Activated CD4-positive, alpha-beta memory T cell treated with anti-CD3 and anti-CD28 coated beads for 36 hours (primary cell): ENCODE measurements at places on chromosomes 4 and X. TPM values are rescaled to one million over a fixed set of nuclear protein-coding genes. Genes with fewer than 3 reads are reported as not detected.

DNA sequence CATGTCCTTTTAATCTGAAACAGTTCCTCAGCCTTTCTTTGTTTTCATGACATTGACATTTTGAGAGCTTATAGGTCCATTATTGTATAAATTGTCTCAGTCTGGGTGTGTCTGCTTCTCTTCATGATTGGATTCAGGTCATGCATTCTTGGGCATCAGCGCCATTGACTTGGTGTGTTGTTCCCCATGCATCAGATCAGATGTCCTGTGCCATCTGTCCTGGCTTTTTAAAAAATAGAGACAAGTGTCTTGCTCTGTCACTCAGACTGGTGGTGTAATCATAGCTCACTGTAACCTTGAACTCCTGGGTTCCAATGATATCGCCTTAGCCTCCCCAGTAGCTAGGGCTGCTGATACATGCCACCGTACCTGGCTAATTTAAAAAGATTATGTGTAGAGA is 55.7 kb downstream of the TBC1D14 start:
- H3K27me3 ChIP-seq = no peaks in the 10 kb centered on the region
- peaks cover 10% of the 10 kb centered on the region for H3K36me3 ChIP-seq
- no peak overlapping the region for H3K27ac ChIP-seq
- no peak overlapping the region for H3K4me3 ChIP-seq
- H3K4me1 ChIP-seq = peaks cover 40% of the 10 kb centered on the region

DNA sequence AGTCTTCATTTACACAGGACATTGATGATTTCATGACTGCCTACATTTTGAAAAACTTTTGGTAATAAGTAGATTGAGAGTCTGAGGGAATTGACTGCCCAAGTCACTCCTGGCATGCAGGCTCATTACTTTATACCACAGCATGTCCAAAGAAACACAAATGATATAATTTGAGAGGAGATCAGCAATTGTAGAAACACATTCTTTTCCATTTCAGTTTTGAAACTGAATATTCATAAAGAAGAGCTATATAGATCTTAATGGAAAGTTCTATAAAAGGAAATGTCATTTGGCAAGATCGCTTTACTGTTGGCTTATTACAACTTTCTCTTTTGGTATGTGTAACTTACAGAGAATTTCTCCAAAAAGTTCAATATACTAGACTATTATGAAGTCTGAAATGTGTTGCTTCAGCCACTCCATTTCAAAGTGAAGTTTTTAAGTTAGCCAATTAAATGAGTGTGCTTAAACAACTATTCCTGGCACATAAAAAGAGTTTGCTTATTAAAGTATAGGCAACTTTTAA is 158.0 kb downstream of the ARAP2 start:
- no peak for DNase-seq
- H3K4me3 ChIP-seq = no peak overlapping the region
- no peaks in the 10 kb centered on the region for H3K27me3 ChIP-seq
- H3K36me3 ChIP-seq = peaks cover 12% of the 10 kb centered on the region
- H3K4me1 ChIP-seq = peaks cover 15% of the 10 kb centered on the region

- no peak for DNase-seq
- peaks cover 4% of the 10 kb centered on the region for H3K36me3 ChIP-seq
- H3K4me1 ChIP-seq = no peaks in the 10 kb centered on the region
- no peak overlapping the region for H3K27ac ChIP-seq
- no peak overlapping the region for H3K4me3 ChIP-seq
- H3K27me3 ChIP-seq = no peaks in the 10 kb centered on the region
Observed at GRCh38 chrX:150753357-150753756, 60.2 kb downstream of the MTMR1 start.

DNA sequence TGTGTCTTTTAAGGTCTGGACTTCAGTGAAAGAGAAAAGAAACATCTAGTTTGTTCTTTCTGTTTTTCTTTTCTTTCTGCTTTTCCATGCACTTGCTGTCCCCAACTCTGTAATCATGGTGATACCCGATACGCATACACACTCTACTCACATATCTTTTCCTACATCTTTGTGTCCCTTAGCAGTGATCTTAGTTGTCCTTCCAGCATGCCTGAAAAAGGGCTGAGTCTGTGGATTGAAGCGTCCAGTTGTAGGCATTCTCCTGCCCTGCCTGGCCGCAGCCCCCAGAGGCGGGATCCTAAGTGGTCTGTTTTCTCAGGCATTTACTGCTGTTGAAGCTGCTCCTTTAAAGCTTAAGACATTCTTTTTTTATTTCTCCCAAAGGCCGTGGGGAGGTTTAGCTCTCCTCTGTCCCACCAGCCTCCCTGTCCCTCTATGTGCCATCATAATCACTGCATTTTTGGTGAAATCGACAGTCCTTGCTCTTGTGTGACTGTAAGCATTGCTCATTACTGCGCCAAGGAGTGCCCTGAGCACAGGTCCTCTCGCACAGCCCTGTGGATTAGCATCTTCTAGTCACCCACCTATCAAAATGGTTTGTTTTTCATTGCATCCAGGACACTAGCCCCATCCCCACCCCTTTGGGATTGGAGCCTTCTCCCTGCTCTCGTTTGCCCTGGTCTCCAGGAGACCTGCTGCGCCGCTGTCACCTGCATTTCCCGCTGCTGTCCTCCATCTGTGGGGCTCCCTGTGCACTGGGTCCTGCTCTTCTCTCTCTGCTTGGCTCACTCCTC is 4.4 kb downstream of the RGS12 start:
- peaks cover 18% of the 10 kb centered on the region for H3K4me1 ChIP-seq
- DNase-seq = no peak
- H3K27me3 ChIP-seq = peaks cover 2% of the 10 kb centered on the region
- no peaks in the 10 kb centered on the region for H3K36me3 ChIP-seq
- no peak overlapping the region for H3K27ac ChIP-seq
- H3K4me3 ChIP-seq = no peak overlapping the region

Gene NSG1
- 11.4 TPM for total RNA-seq

- H3K36me3 ChIP-seq = no peaks in the 10 kb centered on the region
- no peak for DNase-seq
- no peaks in the 10 kb centered on the region for H3K27me3 ChIP-seq
- no peak overlapping the region for H3K27ac ChIP-seq
- H3K4me3 ChIP-seq = no peak overlapping the region
- H3K4me1 ChIP-seq = no peaks in the 10 kb centered on the region
Observed at GRCh38 chr4:31190671-31191070, 470.5 kb downstream of the PCDH7 start.

- H3K36me3 ChIP-seq = peaks cover 2% of the 10 kb centered on the region
- H3K4me3 ChIP-seq = no peak overlapping the region
- DNase-seq = no peak
- H3K27ac ChIP-seq = no peak overlapping the region
Observed at GRCh38 chrX:51281758-51282318, 50.8 kb upstream of the NUDT10 start.
